ENCODE measurements at places on chromosomes 1 and 21.
A peak's percentile ranks its signal among the peaks of the same experiment; 100 is the strongest.

- no peak for DNase-seq
Observed at GRCh38 chr1:115661157-115661556, 19.4 kb downstream of the VANGL1 start.

- no peak for DNase-seq
Observed at GRCh38 chr1:81424061-81424460, 376.7 kb upstream of the ADGRL2 start.

- no peak for DNase-seq
Observed at GRCh38 chr1:205652984-205653383, 21.2 kb upstream of the ELK4 start.

- no peak for DNase-seq
Observed at GRCh38 chr1:245807954-245808719, 653.4 kb downstream of the KIF26B start.

GRCh38 chr1:31830511-31830910 lies 14.7 kb upstream of the SPOCD1 start:
- DNase-seq = no peak

GRCh38 chr1:109620401-109620791 lies 759 bp downstream of the AMPD2 start:
- peak; percentile 81 for DNase-seq

DNA sequence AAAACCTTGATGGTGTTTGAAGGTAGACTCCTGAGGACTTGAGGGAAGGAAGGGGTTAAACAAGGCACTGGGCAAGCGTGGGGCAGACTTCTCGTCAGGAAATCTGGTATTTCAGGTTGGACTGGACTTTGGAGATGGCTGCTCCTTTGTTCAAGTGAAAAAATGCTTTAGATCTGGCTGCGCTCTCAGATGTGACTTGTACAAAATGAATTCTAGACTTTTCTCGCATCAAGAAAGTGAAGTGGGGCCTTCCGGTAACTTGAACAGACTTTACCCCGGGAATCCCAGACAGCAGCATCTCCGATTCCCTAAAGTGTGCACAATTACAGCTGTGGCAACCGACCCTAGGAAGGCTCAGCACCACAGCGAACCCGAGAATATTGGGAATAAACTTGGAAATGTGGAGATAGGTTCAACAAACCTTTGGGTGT lies 44.3 kb upstream of the ERRFI1 start:
- DNase-seq = no peak

GRCh38 chr21:31151156-31152045 lies 113.1 kb upstream of the KRTAP19-8 start:
- no peak for DNase-seq

- peak; percentile 43 for DNase-seq
Observed at GRCh38 chr1:11342621-11343032, 69.6 kb downstream of the UBIAD1 start.

DNA sequence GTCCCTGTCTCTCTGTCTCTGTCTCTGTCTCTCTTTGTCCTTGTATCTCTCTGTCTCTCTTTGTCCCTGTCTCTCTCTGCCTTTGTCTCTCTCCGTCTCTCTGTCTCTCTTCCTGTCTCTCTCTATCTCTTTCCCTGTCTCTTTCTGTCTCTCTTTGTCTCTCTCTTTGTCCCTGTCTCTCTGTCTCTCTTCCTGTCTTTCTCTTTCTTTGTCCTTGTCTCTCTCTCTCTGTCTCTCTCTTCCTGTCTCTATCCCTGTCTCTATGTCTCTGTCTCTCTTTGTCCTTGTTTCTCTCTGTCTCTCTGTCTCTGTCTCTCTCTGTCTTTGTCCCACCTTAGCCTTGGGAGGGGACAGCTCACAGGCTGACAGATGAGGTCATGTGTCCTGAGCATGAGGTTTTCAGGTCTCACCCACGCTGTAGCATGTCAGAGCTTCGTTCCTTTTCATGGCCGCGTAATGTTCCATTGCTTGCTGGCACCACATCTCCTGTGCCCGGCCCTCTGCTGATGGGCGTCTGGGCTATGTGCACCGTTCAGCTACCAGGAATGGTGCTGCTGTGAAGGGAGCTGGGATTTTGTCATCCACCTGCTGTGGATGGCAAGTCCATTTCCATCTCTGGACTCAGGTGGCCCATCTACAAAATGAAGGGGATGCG lies 27.6 kb downstream of the TP73 start:
- no peak for DNase-seq

DNA sequence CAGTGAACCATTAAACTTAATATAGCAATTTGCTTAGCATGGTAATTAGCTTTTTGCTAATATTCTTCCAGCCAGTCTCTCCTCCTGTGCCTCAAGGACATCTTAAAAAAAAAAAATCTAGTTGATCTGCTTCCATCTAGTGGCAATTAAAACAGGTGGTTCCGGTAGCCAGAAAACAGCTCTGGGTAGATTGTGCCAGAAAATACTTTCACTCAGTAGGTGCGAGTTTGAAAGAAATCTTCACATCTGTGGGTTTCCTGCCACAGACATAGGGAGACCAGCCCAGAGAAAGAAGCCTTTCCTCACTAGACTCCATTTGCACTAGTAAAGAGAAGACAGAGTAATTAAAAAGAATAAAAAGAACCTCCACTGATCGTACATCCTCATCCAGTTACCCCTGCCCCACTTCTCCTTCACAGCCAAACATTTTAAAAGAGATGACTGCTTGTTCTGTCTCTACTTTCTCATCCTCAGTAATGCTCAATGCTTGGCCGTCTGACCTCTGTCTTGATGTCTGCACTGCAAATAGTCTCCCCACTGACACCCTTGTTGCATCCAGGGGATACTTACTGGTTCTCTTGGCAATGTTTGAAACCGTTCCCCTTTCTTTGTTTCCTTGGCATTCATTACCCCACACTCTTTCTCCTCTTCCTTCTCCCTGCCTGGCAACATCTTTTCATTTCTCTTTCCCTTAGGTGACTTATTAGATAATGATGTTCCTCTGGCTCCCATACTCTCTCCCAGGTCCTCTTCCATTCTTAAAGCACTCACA lies 16.9 kb downstream of the SELL start:
- no peak for DNase-seq

DNA sequence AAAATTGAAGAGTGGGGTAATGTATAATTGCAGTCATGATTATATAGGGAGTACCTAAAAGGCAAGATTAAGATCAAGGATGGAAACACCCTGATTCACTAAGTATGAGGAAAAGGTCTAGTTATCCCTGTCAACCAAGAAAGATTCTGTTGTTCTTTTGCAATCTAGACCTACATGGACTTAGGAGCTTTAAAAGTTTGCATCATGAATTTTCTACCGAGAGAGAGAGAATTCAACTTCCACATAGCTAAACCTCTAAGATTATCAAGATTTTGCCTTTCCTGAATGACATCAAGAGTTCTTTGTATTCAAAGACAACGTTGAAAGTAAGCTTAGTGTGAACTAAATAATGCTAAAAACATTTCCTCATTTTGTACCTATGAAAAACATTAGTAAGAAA lies 78.8 kb upstream of the RBM34 start:
- DNase-seq = no peak

GRCh38 chr21:16476056-16476825 lies 746.5 kb downstream of the USP25 start:
- DNase-seq = no peak

DNA sequence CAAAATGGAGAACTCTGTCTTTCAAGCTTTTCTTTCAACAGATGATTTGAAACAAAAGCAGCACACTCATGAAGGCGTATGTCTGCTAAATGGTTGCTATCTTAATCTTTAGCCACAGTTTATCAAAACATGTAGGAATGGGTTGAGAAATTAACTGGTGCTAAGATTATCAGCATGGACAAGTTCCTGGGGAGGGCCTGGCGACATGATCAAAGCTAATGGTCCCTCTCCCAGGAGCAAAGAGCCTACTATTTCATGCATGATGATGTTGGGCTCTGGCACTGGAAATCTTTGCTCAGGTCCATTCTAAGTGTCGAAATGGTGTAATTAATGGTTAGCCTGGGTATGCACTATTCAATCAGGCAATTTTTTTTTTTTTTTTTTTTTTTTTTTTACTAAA lies 91.7 kb downstream of the SLC45A1 start:
- DNase-seq = no peak

DNA sequence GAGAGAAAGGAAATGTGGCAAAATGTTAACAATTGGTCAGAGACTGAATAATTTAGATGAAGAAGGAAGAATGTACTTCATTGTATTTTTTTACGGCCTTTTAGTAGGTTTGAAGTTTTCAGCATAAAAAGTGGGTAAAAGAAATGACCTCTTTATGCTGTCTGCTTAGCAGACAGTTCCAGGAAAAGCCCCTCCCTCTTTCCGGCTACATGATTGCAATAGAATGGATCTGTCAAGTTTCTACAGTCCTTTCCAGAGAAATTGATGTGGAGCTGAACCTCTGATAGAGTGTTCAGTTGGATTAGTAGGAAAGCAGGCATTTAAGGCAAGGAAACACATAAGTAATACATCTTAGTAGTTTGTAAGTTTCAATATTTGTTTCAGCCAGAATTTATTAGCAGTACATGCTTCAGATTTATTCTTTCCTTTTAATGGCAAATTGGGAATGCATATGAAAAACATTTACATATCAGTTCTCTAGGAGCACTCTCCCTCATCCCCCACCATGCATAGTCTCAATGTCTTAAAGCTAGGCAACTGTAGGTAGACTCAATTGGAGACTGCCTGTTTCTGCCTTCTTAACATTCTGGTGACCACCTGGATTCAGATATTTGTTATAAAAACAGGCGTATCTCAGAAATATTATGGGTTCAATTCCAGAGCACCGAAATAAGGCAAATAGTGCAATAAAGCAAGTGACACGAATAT lies 36.4 kb downstream of the HS2ST1 start:
- DNase-seq = no peak

DNA sequence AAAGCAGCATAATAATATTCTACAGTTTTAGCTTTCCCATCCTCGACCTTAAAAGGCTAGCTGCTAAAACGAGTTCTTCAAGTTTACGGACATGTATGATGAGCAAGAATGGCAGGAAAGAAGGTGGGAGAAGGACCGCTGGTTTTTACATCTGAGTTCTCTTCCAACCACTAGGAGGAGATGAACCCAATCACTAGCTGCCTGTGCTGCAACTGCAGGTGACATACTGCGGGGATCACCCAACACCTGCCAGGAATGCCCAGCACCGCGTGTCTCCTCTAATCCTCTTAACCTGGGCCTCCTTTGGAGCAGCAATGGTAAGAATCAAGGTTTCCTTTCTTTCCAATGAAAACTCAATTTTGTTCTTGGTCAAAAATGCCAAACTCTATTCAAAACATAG lies 23.5 kb downstream of the TOR3A start:
- DNase-seq = no peak

- no peak for DNase-seq
Observed at GRCh38 chr1:226064816-226065248, 2.3 kb downstream of the H3-3A start.

DNA sequence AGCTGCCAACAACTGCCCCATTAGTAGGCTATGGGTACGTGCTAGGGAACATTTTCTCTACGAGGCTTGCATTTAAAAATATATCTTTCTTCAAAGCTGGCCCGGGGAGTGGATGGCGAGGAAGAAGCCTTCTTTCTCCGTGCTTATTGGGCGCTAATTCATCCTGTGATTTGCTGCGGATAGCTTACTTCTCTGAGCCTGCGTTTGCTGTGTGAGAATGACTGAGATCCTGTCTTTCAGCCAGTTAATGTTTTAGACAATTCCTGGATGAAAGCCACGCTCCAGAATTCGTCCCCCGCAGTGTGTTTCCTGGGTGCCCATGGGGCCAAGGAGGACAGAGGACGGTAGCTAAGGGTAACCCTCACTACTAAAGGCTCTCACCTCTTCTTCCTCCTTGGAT lies 57.8 kb upstream of the TARBP1 start:
- DNase-seq = peak; percentile 24

DNA sequence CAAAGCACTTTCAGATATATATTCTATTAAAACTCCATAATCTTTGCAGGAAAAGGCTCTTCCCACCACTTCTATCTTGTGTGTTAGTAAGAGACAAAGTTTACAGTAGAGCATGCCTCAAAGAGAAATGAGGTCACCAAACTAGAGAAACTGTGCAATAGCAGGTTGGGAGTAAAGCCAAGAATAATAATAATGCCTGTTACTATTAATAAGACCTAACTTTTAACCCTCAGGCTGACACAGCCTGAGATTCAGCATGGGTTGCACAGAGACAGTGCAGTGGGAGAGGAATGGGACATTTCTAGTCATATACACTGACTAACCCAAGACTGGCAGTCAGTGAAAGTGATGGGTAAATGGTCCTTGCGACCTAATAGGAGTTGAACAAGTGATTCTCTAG lies 320.2 kb upstream of the NFIA start:
- DNase-seq = no peak

GRCh38 chr21:46295996-46296752 lies 10.0 kb downstream of the YBEY start:
- peak; percentile 89 for DNase-seq

GRCh38 chr1:53182716-53183094 lies 13.9 kb upstream of the CPT2 start:
- no peak for DNase-seq

- DNase-seq = peak; percentile 87
Observed at GRCh38 chr1:153510984-153511410, 24.8 kb downstream of the S100A6 start.

DNA sequence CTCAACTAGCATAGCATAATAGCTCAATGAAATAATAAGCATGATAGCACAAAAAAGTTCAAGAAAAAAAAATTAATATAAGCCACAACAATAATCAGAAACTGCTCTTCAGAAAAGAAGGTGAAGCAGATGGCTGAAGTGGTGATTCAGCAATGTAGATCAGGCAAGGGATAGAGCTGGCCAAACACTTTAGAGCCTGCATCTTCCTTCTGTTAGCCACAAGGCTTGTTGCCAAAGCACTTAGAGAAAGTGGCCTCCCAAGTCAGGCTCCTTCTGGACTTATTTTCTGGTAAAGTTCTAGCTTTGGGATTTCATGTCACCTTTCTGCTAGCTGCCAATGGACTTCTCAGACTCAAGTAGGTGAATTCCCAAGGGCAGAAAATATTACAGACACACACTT lies 60.3 kb upstream of the C1orf87 start:
- DNase-seq = no peak

GRCh38 chr1:221670081-221670480 lies 71.8 kb downstream of the DUSP10 start:
- DNase-seq = no peak

DNA sequence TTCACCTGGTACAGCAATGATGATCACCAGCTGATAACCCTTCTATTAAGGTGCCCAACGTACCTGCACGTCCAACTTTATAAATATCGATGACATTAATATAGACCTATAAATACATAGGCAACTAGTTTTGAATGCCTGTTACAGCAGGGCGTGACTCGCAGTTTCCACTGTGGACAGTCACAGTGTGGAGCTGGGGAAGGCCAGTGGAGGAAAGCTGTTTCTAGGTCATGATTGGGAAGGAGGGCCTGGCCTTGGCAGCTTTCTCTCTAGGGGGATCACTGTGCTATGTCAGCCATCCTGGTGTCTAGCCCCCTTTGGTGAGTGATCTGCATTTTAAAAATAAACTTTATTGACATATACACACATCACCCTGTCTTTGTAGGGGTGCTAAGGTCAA lies 4.4 kb upstream of the PRDM15 start:
- DNase-seq = no peak

- no peak for DNase-seq
Observed at GRCh38 chr1:29648026-29648425, 411.7 kb downstream of the PTPRU start.

GRCh38 chr1:178034676-178035075 lies 59.2 kb upstream of the RASAL2 start:
- no peak for DNase-seq

- DNase-seq = peak; percentile 63
Observed at GRCh38 chr1:225940385-225941151, 452 bp downstream of the LEFTY2 start.

Measured in femur (tissue), 1 donor.